ENCODE measurements at places on chromosomes 7 and 10.

- no peak for DNase-seq
These were observed 18.9 kb downstream of the TWIST1 start for GRCh38 chr7:19098510-19098909.

- DNase-seq = no peak
These were observed 102.3 kb downstream of the DYNC2I1 start for GRCh38 chr7:158958618-158959017.

DNA sequence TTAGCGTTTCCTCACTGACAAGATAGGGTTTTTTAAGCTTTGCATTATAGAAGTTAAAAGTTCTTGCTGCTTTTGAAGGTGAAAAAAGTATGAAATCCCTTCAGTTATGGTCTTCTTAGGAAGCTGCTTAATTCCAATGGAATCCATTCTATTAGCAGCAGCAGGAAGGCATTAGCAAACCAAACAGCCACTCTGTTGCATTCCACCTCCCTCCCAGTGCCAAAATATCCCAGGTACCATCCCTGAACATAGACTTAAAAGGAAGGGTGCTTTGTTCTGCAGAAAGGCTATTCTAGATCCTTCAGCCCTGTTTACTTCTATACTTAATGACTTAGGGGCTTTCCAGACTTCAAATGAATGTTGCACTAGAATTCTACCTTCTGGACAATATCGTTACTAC, 23.8 kb downstream of the ENO4 start:
- no peak for DNase-seq

- DNase-seq = no peak
These were observed 175.0 kb downstream of the CFTR start for GRCh38 chr7:117654780-117655179.

- no peak for DNase-seq
These were observed at the start of gene MGAM2 for GRCh38 chr7:142111499-142111898. TSS of gene MGAM2 (plus strand) at chr7:142111718. CDS start at chr7:142116874, 5,156 bp downstream.

DNA sequence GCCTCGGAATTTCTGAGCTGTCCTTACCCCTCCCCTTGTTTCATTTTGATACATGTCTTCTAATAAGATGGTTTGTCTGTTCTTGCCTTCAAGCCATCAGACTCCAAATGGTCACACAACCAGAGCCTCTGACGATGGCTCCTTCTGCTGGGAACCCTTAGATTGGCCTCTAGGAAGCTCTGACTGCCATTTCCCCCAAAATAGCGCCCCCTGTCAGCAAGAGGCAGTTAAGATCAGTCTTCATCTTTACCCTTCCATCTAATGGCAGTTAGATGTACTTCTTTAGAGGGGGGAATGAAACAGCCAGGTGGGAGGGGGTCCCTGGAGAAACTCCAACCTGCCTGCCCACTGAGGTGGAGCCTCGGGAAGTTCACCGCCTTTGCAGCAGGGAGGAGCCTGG, 85.8 kb upstream of the GPR22 start:
- DNase-seq = no peak

GRCh38 chr10:122435212-122435827, 19.1 kb upstream of the ARMS2 start:
- DNase-seq = no peak

DNA sequence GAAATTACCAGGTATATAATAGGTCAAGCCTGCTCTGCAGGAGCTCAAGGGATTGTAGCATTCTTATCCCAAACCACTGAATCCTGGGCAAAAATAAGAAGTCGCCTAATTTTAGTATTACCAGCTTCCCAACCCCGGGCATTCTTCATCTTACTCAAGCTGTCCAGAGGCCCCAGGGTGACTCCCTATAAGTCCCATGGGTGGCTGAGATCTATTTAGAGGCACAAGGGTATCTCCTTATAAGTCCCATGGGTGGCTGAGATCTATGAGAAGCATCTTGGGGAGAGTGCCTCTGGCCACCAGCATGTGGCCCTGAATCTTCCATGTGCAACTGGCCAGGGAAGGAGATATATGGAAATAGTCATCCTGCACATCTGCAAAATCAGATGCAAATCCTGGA, 38.9 kb downstream of the PRSS2 start:
- no peak for DNase-seq

- no peak for DNase-seq
These were observed 33.1 kb upstream of the GALNT11 start for GRCh38 chr7:151992375-151992774.

- DNase-seq = no peak
These were observed 172.4 kb downstream of the ARHGAP12 start for GRCh38 chr10:31756101-31756728.

DNA sequence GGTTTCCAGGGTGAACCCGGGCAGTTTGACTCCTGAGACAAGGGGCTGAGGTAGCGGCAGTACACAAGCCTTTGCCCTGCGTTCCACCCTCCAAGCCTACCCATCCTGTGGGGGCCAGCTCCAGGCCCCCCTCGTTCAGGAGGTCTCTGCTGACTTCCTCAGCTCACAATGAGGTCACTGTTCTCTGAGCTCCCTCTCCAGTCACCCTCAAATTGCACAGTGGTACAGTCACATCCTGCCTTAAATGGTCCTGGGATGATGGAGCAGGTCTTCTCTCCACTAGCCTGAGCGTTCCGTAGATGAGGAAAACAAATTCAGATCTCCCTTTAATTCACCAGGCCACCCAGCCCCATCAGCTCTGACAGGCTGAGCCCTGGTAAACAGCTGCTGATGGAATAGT, 90.2 kb downstream of the SH3PXD2A start:
- DNase-seq = no peak

- no peak for DNase-seq
These were observed 39.5 kb downstream of the IL2RA start for GRCh38 chr10:6022660-6023059.

GRCh38 chr10:51875610-51876009, 176.2 kb upstream of the CSTF2T start:
- DNase-seq = no peak

DNA sequence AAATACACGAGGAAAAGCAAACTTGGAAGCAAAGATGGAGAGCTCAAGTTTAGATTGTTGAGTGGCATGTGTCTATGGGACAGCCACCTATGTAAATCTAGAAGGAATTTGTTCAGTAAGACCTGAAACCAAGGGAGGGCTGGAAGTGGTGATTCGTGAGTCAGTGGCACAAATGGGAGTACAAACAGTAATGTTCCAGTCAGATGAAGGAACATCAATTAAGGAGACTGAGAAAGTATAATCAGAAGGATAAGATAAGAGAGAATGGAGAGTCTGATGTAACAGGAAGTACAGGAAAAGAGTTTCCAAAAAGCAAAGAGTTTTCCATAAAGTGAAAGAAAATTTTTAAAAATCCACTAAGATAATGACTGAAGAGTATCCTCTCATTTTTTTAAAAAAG, 544.2 kb downstream of the KIF20B start:
- no peak for DNase-seq

- no peak for DNase-seq
These were observed 34.1 kb downstream of the OSBPL3 start for GRCh38 chr7:24945899-24946298.

GRCh38 chr10:65413001-65413400, 1512.8 kb upstream of the LRRTM3 start:
- no peak for DNase-seq

- no peak for DNase-seq
These were observed 114.1 kb upstream of the CARD11 start for GRCh38 chr7:3157566-3158287.

DNA sequence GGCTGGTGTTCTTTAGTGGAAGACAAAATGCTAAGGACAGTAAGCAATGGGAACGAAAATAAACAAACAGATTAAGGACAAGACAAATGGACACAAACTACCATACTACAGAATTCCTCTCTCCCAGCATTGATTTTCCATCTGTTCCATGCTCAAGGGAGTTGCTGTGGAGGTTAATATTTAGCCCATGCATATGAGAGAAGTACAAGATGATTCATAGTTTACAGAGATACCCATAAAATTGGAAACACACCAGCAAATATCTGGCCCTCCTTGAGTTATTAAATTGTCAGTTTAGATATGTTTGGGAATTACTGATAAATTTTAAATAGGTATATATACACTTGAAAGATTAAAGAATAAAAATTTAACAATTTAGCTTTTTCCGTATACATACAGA, 69.8 kb downstream of the GLI3 start:
- no peak for DNase-seq

DNA sequence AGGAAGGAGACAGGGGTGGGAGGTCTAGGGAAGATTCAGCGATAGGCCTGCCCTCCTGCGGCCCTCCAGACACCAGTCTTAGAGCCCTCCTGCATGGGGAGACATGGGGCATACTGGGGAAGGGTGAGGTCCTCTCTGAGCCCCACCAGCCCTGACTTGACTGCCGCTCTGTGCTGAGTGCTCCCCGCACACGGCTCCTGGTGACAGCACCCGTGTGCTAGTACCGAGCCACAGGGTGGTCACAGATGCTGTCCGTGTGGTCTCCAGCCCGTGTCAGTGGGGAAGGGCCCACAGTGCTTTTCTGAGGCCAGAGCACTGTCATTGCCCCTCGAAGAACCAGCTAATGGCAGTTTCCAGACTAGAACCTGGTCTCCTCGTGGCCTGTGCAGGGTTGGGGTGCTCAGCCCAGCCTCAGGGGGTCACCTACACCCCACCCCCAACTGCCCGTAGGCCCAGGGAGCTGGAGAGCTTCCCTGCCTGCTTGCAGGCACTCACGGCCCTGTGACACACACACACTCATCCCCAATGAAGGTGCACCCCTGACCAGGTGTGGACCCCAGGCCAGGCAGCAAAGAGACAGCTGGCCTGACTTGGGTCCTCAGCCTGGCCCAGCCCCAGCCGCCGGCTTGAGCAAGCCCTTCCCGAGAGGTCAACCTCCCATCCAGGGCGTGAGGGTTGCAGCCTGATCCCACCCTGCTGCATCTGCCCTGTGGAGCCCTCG, 86.0 kb upstream of the RET start:
- no peak for DNase-seq

- DNase-seq = no peak
These were observed 153.3 kb downstream of the STK31 start for GRCh38 chr7:23863209-23863787.

DNA sequence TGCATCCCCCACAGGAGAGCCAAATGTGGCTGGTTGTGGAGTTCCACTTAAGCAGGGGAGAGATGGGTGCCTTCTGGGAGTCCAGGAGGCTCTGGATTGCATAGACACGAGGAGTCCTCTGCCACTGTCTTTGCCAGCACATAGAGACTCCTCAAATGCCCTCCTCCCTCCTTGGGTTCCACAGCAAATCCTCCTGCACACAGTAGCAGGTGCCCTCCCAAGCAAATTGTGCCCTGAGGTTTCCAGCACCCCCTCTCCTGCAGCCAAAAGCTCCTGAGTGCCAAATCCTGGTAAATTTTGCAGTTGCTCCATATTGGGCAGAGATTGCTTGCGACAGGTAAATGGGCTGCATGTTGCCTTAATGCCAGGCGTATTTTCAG, 5.8 kb downstream of the EVX1 start:
- no peak for DNase-seq

- DNase-seq = no peak
These were observed 23.4 kb upstream of the TRUB1 start for GRCh38 chr10:114914560-114914959.

GRCh38 chr10:44574596-44575480, 189.9 kb upstream of the CXCL12 start:
- DNase-seq = no peak

All from AG04449 (cell line).